ENCODE measurements at places on chromosomes 3 and 15.

- DNase-seq = no peak
Observed at GRCh38 chr3:88987776-88988175, 119.6 kb upstream of the EPHA3 start.

DNA sequence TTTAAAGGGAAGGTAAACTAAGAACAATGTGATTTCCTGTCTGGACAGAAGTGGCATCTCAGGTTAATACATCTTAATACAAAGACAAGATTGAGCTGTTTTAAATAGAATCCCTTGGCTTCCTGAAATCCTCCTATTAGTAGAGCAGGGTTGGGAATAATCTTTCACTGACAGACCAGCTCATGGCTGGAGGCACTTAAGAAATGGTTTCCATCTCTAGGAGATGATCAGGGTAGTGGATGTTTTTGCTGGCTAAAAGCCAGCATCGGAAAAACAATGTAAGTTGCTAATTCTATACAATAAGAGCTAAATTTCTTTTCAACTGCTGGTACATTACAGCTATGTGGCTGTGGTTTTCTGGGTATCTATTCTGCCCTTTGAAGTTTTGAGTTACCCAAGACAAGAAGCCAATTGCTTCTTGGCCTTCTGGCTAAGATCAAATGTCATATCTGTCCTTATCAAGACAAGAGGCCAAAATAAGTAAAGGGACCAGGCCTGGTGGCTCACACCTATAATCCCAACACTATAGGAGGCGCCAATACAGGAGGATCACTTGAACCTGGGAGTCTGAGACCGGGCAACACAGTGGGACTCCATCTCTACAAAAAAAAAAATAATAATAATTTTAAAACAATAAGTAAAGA, 49.6 kb downstream of the SHQ1 start:
- DNase-seq = no peak

DNA sequence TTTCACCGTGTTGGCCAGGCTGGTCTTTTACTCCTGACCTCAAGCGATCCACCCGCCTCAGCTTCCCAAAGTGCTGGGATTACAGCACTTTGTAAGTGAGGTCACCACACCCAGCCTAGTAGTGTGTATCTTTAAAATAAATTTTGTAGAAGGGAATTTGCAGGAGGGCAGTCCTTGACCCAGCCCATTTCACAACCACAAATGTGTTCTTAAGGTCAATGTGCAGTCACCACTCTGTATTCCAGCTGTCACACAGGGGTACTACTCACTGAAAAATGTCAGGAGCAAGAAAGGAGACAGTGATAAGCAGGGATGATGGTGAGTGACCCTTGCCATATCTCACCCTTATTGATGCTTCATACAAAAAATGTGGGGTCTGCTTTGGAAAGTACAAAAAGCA, 98.5 kb downstream of the FRMD5 start:
- no peak for DNase-seq

DNA sequence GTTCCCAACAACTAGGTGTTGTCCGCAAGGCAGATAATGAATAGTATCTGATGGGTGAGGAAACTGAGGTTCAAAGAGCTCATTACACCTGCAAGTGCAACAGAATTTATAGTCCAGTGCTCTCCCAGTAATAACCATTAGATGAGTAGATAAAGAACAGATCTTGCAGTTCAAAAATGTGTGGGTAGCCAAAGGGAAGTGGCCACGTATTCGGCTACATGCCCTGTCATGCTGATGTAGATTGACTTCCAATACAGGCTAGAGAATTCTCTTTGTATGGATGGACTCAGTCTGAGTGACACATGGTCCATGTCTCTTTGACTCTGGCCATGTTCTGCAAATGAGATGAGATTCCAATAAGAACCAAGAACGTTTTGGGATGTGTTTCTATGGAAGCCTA, 187.9 kb upstream of the LPP start:
- DNase-seq = no peak

DNA sequence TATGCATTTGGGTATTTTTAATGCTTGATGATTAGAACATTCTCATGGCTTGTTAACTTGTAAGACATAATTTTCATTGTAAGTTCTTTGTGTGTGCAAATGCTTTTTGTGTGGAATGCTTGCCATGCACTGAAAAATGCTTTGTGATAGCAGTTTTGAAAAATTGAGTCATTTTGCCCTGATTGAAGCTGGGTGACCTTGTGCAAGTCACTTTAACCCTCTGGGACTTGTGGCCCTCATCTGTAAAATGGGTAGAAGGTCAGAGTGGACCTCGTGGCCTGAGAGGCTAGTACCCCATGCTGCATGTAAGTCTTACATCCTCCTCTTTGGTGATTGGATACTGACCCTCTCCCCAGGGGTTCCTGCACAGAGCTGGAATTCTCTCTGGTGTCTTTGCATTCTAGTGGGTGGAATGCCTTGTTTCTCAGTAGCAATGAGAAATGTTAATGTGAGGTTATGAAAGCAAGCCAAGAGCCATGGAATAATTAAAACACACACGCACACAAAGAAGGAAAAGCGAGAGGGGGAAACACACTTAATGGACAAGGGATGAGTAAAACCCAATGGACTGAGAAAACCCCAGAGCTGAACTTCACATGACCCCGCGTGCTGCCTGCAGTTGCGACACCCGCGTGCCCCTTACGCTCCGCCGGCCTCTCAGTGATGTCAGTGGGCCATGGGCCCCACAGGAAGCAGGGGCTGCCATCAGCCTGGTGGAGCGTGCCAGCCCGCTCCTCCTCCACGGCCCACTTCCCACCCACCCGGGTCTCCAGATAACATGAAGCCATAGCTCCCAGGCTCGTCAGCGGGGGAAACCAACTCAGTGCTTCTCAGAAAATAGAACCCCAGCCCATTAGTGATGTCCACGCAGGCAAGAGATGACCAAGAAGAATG, 44.0 kb downstream of the SMAD3 start:
- no peak for DNase-seq

GRCh38 chr15:85759376-85759775, 35.3 kb downstream of the KLHL25 start:
- no peak for DNase-seq
